Activated CD4-positive, alpha-beta T cell treated with anti-CD3 and anti-CD28 coated beads, Interleukin-2, Interleukin-4, amounts not matched to agents 100 ng/mL and 50 ng/mL, durations not matched to agents 16 hours and 8 hours (primary cell): ENCODE measurements at places on chromosomes 12 and 14.

GRCh38 chr14:101845896-101846295 lies 84.4 kb downstream of the PPP2R5C start:
- DNase-seq: no peak

GRCh38 chr14:100281286-100282082 lies 24.8 kb downstream of the SLC25A29 start:
- no peak for DNase-seq

DNA sequence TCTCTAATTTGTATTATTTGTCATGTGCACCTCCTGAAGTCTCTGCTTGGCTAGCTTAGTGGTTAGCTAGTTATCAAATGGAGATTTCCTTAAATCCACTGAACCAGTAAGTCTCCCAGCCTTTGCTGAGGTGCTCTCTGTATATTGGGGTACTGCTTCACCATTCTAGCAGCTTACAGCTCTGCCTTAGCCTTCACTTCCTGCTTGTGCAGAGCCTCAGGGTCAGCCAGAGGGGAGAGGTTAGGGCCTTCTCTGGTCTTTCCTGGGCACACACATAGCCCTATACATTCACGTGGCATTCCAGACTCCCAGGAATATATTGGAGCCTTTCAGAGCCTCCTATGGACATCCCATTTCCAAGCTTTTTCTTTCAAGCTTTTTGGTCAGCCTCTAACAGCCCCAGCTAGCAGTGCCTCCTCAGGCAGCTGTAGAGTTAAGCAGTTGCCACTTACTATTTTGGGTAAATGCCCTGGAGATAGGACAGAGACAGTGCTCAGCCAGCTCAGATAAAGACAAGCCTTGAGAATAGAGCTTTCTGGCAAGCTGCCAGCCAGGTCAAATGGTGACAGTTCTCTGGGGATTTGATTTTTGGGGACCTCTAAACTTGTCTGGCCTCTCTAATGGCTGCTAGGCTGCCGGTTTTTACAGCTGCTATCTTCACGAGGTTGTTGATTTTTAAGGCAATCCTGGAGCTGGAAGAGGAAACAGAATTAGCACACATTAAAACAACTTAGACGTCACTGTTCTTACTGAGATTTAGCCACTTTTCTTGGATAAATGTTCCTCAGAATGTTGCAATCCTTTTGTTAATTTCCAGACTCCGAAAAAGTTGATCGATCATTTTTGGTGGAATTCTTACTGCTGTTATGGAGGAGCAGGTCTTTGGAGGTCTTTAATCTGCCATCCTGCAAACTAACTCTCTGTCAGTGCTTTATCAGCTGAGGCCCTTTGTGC lies 32.9 kb downstream of the FBXW8 start:
- DNase-seq: no peak

DNA sequence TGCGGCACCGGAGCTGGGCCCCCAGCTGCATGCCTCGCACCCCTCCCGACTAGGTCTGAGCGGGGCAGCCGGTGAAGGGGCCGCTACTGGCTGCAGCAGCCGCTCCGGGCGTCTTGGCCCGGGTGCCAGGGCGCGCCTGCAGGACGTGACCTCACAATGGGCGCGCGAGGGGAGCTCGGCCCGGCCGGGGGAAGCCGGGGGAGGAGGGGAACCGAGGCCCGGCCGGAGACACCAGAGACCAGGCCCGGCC lies 353 bp downstream of the BAG5 start:
- DNase-seq: no peak
